MCF 10A (cell line): ENCODE measurements at places on chromosomes 4 and X.
A peak's percentile ranks its signal among the peaks of the same experiment; 100 is the strongest.

DNA sequence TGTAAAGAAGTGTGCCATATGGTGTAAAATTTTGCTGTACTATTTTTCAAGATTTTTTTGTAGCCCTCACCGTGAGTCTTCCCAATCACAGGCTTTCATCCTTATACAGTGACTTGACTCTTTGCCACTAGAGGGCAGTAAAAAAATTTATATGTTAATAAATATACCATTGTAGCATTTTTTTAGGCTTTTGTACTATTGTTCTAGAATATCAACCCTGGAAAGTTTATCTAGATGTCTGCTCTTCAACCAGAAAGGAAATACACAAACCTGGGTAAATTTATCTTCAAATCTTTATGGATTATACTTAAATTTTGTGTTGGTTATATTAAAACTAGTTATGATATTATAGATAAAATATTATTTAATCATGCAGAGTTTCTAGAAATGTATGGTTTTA, 235.3 kb downstream of the TENM3 start:
- no peak overlapping the region for H3K4me3 ChIP-seq
- no peak overlapping the region for H3K27ac ChIP-seq
- H3K4me1 ChIP-seq = no peaks in the 10 kb centered on the region
- peak; percentile 50 for DNase-seq
- H3K36me3 ChIP-seq = no peaks in the 10 kb centered on the region
- H3K27me3 ChIP-seq = no peaks in the 10 kb centered on the region

DNA sequence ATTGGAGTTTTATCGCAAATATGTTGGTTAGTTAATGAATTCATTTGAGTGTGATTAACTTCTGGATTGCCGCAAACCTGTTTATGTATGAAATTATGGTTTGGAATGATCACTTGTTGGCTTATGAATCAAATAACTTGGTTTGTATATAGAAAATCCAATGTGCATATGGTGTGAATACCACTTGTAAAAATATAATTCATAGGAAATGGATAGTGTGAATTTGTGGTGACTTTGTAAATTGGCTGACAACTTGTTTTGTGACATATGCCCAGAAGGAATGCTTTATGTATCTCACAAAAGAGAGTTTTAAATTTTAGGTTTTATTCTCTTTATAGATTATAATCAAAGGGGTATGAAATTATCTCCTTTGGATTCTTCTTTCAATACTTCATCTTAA, 436.2 kb downstream of the EPHA5 start:
- no peaks in the 10 kb centered on the region for H3K36me3 ChIP-seq
- no peak overlapping the region for H3K27ac ChIP-seq

- H3K36me3 ChIP-seq = no peaks in the 10 kb centered on the region
- H3K27me3 ChIP-seq = no peaks in the 10 kb centered on the region
- H3K4me1 ChIP-seq = peaks cover 11% of the 10 kb centered on the region
Measured at GRCh38 chr4:38230821-38231563, 270.8 kb downstream of the PTTG2 start.

DNA sequence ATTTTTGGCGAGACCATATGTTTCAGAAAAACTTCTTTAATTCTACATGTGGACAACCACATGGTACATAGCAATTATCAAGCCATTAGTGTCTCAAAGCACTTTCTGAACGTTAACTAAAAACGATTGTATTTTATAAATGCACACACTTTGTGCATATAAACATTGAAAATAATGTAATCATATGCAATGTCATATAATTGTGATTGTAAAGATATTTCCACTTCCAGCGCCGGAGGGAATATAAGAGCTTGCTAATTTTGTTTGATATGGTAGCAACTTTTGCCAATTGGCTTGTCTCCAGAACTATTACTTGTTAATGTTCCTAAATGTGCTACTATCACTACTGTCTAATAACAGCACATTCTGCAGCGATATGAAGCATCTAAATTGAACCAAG, 162.3 kb upstream of the SMIM31 start:
- H3K4me1 ChIP-seq = no peaks in the 10 kb centered on the region
- H3K4me3 ChIP-seq = no peak overlapping the region
- H3K36me3 ChIP-seq = no peaks in the 10 kb centered on the region

- no peak overlapping the region for H3K4me3 ChIP-seq
- no peak overlapping the region for H3K27ac ChIP-seq
- peaks cover 5% of the 10 kb centered on the region for H3K36me3 ChIP-seq
- peak; percentile 26 for DNase-seq
Measured at GRCh38 chrX:9724711-9725110, 40.9 kb downstream of the GPR143 start.

DNA sequence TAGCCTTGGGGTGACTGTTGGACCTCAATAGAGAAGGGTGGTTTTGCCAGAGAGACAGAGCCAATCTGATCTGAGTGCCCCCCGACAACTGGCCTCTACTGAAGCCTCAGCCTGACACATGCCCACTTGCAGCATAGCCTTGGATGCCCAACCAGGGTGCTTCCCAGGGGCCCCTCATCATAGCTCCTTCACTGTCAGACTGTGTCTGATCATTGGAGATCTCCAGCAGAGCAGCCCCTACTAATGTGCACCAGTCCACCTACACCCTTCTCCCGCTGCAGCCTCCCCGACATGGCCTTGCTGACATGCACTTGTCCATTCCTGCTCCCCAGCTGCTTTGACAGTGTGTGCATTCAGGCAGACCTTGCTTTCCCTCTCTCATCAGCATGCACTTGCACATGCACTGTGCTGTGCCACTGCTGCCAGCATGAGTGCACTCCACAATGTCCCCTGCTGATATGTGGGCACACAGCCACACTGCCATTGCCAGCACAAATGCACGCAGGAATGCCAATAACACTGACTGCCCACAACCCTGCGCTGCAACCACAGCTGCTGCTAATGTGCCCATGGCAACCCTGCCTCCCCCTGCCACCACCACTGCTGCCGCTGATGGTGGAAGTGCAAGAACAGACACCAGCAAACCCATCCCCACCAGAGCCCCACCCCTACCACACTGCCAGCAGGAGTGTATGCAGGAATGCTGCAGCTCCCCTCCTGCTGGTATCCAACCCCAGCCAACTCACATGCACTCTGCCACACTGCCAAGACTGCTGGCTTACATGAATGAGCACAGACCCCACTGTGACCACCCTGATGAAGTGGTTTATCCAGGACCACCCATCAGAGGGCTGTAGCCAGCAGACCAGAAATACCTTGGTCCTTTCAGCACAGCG, 68.1 kb upstream of the ZMAT1 start:
- no peaks in the 10 kb centered on the region for H3K36me3 ChIP-seq
- H3K4me3 ChIP-seq = no peak overlapping the region
- no peak for DNase-seq
- H3K4me1 ChIP-seq = no peaks in the 10 kb centered on the region

DNA sequence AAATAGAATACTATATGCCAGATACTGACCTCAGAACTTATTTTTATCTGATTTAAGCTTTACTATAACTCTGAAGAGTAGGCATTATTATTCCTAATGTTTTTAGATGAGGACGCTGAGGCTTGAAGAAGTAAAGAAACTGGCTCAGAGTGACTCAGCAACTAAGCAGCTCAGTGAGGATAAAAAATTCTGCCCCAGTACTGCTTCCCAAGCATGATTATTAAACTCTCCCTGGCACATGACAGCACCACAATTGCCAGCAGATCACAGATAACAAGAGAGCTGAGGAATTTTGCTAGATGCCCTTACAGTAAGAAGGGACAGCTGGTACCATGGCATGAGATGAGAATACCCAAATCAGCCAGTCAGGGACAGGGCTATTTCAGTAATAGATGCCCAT, 219.4 kb downstream of the NKX6-1 start:
- DNase-seq = peak; percentile 20
- H3K36me3 ChIP-seq = no peaks in the 10 kb centered on the region
- no peaks in the 10 kb centered on the region for H3K4me1 ChIP-seq
- H3K27me3 ChIP-seq = peaks cover 24% of the 10 kb centered on the region
- H3K27ac ChIP-seq = no peak overlapping the region

GRCh38 chr4:38618505-38618904, 45.5 kb upstream of the KLF3 start:
- no peaks in the 10 kb centered on the region for H3K36me3 ChIP-seq
- H3K4me1 ChIP-seq = peaks cover 34% of the 10 kb centered on the region
- no peaks in the 10 kb centered on the region for H3K27me3 ChIP-seq
- no peak for DNase-seq
- no peak overlapping the region for H3K4me3 ChIP-seq

DNA sequence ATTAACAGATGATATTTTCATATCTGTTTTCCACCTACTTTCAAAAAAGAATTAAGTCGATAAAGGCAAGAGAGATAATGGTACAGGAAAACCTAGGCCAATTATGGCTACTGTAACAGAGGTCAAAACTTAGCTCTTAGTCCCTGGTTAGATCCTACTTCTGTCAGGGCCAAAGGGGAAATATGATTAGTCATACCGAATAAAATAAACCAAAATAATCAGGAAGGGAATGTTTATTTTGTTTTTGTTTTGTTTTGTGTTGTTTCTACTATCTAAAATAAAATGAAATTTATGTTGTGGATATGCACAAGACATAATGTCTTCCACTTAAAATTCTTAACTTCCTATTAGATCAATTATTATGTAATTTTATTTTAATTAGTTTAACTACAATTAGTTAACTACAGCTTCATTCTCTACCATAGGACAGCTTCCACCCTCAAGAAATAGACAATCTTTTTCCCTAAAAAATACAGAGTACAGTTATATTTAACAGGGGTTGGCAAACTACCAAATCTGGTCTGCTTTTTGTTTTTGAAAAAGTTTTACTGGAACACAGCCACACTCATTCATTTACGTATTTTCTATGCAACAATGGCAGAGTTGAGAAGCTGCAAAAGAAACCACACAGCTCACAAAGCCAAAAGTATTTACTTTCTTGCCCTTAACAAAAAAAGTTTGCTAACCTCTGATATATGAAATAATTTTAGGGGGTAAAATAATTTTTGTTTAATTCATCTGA, 25.4 kb downstream of the TMEM47 start:
- H3K4me1 ChIP-seq = no peaks in the 10 kb centered on the region
- H3K4me3 ChIP-seq = no peak overlapping the region
- H3K36me3 ChIP-seq = no peaks in the 10 kb centered on the region
- H3K27me3 ChIP-seq = peaks cover 25% of the 10 kb centered on the region
- no peak for DNase-seq

DNA sequence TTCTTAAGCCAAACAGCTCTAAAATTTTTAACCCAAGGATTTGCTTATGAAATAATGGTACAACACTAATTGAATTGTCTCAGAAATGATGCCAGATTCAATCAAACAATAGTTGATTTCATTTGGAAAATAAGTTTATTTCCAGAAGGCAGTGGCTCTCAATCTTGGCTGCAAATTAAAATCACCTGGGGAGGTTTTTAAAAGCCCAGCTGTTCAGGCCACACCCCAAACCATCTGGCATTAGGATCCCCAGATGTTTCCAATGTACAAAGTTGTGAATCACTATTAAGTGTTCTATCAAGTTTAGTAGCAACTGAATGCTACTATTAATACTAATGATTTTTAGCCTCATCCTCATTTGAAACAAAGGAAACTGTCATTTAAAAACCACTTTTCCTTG, 22.2 kb downstream of the TMEM184C start:
- H3K27ac ChIP-seq = no peak overlapping the region
- no peak overlapping the region for H3K4me3 ChIP-seq
- DNase-seq = no peak
- H3K4me1 ChIP-seq = peaks cover 10% of the 10 kb centered on the region
- peaks cover 46% of the 10 kb centered on the region for H3K36me3 ChIP-seq

DNA sequence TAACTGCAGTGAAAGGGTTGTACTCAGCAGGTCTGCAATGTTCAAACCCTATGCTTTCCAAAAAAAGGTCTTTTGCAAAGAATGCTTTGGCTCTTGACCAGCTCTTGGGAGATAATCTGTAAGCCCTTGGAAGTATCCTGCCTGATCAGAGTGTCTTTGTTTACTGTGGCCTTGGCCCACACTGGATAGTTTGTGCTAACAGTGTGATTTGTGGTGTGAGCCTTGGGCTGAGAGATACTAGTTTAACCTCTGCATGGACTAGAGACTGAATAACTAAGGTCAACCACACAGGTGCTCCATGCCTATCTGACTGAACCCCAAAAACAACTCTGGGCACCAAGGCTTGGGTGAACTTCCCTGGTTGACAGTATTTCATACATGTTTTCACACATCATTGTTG, 3.6 kb upstream of the MAGED1 start:
- H3K4me1 ChIP-seq = peaks cover 6% of the 10 kb centered on the region
- no peak overlapping the region for H3K4me3 ChIP-seq

GRCh38 chr4:11106190-11106589, 322.5 kb downstream of the HS3ST1 start:
- H3K36me3 ChIP-seq = no peaks in the 10 kb centered on the region
- peak; percentile 66 for DNase-seq
- H3K4me3 ChIP-seq = no peak overlapping the region
- no peaks in the 10 kb centered on the region for H3K27me3 ChIP-seq
- H3K4me1 ChIP-seq = no peaks in the 10 kb centered on the region
- no peak overlapping the region for H3K27ac ChIP-seq

- peak; percentile 7 for DNase-seq
- no peaks in the 10 kb centered on the region for H3K36me3 ChIP-seq
- peaks cover 17% of the 10 kb centered on the region for H3K27me3 ChIP-seq
Measured at GRCh38 chr4:134057356-134057755, 144.2 kb downstream of the PABPC4L start.

GRCh38 chr4:150515135-150515534, 66.8 kb upstream of the MAB21L2 start:
- DNase-seq = peak; percentile 22
- H3K4me3 ChIP-seq = no peak overlapping the region
- H3K36me3 ChIP-seq = peaks cover 6% of the 10 kb centered on the region

DNA sequence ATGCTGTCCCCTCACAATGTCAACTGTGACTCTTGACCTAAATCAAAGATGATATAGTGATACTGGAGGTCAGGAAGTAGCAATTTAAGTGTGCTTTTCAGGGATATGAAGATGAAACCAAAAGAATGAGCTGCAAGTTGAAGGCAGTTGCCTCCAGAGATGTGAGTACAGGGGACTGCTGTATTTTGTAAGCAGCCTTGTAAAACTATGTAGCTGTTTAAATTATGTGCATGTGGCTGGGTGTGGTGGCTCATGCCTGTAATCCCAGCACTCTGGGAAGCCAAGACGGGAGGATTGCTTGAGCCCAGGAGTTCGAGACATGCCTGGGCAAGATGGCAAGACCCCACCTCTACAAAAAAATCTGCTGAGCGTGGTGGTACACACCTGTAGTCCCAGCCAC, 15.1 kb upstream of the TNIP2 start:
- H3K27me3 ChIP-seq = no peaks in the 10 kb centered on the region
- no peak overlapping the region for H3K4me3 ChIP-seq
- peaks cover 8% of the 10 kb centered on the region for H3K4me1 ChIP-seq
- H3K27ac ChIP-seq = no peak overlapping the region
- no peaks in the 10 kb centered on the region for H3K36me3 ChIP-seq

DNA sequence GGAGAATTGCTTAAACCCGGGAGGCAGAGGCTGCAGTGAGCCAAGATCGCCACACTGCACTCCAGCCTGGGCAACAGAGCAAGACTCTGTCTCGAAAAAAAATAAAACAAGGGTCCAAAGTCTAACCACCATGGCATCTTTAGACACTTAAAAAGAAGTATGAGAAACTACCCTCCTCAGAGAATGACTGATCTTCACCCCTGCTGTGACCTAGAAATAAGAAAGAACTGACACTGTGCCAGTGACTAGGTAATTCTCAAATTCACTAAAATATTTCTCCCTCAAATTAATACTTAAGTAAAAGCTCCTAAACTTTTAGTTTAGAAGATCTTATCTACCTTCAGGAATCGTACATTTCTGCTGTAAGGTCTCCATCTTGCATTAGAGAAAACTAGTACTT, 80.3 kb downstream of the AFAP1 start:
- H3K36me3 ChIP-seq = peaks cover 9% of the 10 kb centered on the region
- no peak for DNase-seq
- H3K27me3 ChIP-seq = no peaks in the 10 kb centered on the region

- DNase-seq = no peak
- no peak overlapping the region for H3K27ac ChIP-seq
Measured at GRCh38 chr4:3353752-3354454, 61.1 kb downstream of the RGS12 start.
